Foreskin keratinocyte (primary cell): ENCODE measurements at places on chromosomes 1 and 21. TPM values are rescaled to one million over a fixed set of nuclear protein-coding genes. Genes with fewer than 3 reads are reported as not detected.
A peak's percentile ranks its signal among the peaks of the same experiment; 100 is the strongest.

- DNase-seq = peak; percentile 49
Observed at GRCh38 chr1:37574834-37575480, 18.2 kb downstream of the DNALI1 start.

DNA sequence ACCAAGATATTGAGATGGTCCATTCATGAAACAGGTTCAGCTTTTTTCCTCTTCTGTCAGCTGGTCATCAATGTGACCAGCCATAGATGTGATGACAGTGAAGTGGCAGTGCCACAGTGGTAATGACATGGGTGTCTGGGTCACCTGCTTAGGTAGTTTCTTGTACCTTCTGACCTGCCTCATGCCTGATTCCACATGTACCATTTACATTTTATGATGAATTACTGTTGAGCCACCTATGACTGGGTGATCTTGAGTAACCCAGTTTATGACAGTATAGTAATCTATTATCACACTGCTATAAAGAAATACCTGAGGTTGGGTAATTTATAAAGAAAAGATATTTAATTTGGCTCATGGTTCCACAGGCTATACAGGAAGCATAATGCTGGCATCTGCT, 45.7 kb downstream of the RGSL1 start:
- DNase-seq = no peak

DNA sequence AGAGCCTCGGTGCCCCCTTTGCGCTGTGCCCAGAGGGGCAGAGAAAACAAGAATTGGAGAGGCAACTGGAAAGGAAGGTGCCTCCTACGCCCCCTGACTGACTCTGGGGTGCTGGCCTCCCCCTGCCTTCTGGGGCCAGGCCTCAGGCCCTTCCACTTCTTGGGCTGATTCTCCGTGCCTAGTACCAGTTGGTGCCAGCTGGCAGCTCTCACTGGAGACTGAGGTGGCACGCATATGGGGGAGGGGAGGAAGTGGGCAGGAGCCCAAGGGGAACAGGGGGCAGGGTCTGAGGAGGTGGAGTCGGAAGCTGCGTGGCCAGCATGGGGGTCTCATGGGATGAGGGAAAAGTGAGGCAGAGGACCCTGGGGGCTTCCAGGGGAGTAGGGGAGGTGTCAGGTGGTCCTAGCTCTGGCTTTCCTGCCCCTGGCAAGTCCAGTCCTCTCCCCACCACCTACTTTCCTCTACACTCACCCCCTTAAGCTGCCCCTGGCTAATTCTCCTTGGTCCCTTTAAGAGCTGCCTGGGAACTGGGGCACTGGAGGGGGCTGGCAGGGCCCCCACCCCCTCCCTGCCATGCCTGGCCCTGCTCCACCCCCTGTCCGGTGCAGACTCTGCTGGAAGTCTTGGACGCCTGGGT, 6.5 kb upstream of the SEMA4A start:
- no peak for DNase-seq

GRCh38 chr1:99650773-99651437, 5.0 kb downstream of the PALMD start:
- peak; percentile 82 for DNase-seq

DNA sequence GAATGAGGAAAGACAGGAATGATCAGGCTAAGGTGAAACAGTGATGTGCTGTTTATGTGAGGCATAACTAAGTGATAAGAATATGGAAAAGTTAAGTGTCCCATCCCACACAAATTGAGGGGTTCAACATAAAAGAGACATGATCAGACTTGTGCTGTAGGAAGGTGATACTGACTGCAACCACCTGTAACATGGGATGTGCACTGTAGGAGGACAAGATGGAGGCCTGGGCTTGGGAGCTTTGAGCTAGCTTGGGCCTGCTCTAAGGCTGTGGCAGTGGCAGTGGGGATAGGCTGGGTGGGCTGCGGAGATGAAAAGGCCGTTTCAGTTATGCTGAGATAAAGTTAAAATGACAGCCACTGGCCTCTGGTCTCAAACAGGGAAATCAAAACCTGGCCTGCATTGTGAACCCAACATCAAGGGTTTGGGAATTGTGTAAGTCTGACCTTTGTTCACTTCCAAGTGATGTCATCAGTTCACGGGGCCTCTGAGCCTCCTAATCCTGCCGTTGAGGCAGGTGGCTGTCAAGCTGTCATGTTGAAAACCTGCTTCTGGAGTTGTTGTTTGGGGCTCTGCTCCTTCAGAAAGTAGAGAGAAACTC, 61.2 kb upstream of the TENT5C start:
- no peak for DNase-seq

GRCh38 chr1:36109041-36109679, 15.9 kb downstream of the COL8A2 start:
- DNase-seq = peak; percentile 72

DNA sequence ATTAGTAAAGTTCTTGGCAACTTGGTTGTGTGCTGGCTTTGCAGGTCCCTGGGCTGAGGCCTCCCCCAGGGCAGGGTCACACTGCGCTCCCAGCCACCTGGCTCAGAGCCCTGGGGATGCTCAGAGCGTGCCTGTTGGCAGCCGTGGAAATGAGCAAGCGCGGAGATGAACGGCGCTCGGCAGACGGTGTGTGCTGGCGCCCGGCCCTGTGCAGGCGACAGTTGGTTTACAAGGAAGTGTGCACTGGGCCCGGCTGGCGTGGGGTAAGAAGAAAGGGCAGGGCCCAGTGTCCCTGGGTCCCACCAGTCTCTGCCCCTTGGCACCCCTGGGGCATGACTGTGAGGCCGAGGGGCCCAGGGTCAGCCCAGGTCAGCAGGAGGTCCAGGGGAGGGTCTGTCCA, 25.7 kb upstream of the PEX10 start:
- no peak for DNase-seq

DNA sequence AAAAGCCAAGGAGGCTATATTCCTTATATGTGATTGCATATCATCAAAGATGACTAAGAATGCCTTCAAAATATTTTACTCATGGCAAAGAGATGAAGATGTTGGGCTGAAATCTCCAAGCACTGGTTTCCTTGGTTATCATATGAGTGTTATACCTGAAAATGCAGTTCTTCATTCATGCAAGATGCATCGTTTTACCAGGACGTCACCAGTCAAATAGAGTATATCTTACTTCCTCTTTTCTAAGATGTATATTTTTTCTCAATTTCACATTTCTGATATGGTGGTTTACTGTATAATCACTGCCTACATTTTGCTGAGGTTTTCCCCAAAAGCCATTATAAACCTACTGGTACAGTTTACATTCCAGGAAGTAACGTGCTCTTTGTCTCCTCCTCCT, 1085.7 kb downstream of the NCAM2 start:
- no peak for DNase-seq

DNA sequence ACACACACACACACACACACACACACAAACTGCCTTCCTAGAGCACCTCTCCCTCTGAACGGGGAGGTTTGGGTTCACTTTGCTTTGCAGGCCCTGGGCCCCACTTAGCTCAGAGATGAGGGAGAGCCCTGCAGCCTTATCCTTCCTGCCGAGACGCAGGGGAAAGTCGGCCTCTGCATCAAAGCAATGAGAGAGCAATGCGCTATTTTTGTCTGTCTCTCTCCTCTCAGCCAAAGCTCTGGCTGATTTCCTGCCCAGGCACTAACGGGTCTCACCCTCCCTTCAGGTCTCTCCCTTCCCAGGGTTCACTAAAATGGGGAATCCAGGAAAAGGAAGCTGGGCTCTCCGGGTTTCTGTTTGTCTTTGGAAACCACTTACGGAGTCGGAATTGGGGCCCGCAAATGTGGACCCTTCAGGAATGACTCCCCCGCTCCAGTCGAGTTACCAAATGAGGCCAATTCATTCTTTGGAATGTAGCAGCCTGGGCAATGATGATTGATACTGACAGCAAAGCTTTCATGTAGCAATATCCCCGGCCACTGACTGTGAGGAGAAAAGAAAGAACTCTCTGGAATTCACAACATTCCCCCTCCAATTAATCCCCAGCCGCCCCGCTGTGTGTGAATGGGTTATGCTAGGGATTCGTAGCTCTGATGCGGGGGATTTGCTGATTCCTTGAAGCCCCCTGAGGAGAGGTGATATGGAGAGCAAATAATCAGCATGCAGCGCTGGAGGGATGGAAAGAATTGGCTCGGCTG, 61.5 kb upstream of the WLS start:
- DNase-seq = no peak

GRCh38 chr1:211635597-211636205, 39.7 kb downstream of the NEK2 start:
- DNase-seq = no peak

- peak; percentile 74 for DNase-seq
Observed at GRCh38 chr21:35179990-35180540, 131.0 kb upstream of the RUNX1 start.

DNA sequence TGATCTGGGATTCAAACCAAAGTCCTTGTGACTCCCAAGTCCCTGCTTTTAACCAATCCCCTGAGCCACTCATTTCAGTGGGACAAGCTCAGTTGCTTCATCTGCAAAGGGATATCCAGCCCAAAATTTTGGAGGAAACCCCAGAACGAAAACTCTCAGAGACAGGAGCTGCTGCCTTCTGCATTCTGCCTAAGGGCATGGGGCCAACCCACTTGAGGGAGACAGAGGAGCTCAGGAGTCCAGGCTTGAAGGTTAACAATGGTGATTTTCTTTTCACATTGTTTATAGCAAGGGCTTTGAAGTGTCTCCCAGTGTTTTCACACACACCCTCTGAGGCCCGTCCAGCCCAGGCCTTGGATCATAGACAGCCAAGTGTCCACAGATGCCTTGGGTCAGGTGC, 148.1 kb upstream of the CTTNBP2NL start:
- no peak for DNase-seq

DNA sequence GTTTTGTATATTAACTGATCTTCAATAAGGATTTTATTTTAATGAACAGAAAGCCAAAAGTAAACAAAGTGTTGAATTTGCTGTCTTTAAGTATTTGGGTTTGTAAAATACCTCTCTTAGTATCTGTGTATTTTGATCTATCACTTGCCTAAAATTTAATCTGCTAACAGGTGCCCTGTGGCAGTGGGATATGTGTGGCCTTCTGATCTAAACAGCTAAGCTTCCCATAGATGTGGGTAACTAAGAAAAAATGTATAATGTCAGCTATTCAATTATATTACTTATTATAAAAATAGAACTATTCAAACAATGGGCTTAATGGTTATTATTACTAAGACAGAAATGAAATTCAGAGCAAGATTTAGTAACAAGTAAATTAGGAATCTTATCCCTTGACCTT, 15.2 kb downstream of the LRRC39 start:
- no peak for DNase-seq

- no peak for DNase-seq
Observed at GRCh38 chr1:108010581-108010980, 45.6 kb upstream of the VAV3 start.

GRCh38 chr1:231550448-231550781, 21.9 kb downstream of the TSNAX start:
- DNase-seq = no peak

- no peak for DNase-seq
Observed at GRCh38 chr21:38487901-38488639, 10.2 kb downstream of the ERG start.

DNA sequence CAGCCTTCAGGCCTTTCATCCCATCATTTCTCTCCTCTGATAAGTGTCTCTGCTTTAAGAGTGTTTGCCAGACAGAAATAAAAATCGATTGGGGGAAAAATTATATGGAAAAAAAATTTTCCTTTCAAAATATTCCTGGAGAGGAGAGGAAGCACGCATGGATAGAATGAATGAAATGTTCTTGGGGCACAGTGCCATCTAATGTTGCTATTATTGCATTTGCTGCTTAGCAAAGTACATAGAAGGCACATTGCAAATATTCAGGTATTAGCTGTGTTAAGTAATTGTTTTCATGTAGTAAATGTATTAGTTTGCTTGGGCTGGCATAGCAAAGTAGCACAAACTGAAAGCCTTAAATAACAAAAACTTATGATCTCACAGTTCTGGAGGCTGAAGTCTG, 18.1 kb downstream of the B3GALT5 start:
- no peak for DNase-seq

GRCh38 chr1:186499571-186499970, 38.7 kb upstream of the PDC start:
- no peak for DNase-seq

- DNase-seq = no peak
Observed at GRCh38 chr1:181179987-181180365, 91.5 kb downstream of the IER5 start.

GRCh38 chr1:27097484-27097917, 57.4 kb downstream of the SLC9A1 start:
- peak; percentile 61 for DNase-seq

DNA sequence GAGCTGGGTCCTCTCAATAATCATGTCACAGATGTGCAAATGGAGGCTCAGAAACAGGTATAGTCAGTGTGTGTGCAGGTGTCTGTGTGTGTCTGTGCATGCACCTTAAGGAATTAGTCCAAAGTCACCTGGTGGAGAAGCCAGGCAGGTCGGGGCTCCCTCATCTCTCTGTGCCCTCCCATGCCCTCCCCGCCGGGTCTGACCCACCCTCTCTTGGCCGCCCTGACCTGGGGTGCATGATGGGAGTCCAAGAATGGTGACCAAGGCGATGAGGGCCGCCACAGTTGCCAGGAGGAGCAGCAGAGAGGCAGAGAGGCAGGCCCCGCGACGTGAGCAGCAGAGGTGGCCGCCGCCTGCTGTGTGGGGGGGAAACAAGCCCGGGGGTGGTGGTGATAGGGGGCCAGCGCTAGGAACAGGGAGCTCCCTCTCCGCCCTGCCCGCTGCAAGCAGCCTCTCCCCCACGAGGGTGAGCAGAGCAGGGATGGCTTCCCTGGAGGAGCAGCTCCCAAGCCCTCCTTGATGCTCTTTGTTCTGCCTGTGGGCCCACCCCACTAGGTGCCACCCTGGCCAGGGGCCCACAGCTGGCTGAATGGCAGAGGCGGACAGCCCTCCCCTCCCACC, 3.9 kb downstream of the LDLRAD1 start:
- no peak for DNase-seq

GRCh38 chr1:152806576-152806975, at the start of gene LCE1C:
Gene LCE1C (minus strand): TSS chr1:152806651. CDS start chr1:152805478, 1,173 bp downstream.
- DNase-seq = peak; percentile 54

DNA sequence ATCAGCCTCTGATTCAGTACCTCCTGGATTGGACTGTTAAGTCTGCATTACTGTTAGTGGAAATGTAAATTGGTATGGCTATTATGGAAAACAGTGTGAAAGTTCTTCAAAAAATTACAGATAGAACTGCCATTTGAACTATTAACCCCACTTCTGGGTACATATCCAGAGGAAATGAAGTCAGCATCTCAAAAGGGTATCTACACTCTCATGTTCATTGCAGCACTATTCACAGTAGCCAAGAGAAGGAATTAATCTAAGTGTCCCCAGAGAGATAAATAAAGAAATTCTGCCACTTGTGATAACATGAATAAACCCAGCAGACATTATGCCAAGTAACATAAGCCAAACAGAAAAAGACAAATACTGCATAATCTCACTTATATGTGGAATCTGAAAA, 676.0 kb downstream of the PLA2G4A start:
- DNase-seq = no peak

The LAX1 gene
- 0.07 TPM in 2 replicates for total RNA-seq

The PGBD5 gene
- 0.14 and 0.20 TPM in 2 replicates for total RNA-seq

The HIVEP3 gene
- 0.71 and 0.78 TPM in 2 replicates for total RNA-seq

The NBPF4 gene
- not detected in 2 replicates for total RNA-seq

The NEK2 gene
- total RNA-seq = 24.1 and 31.1 TPM in 2 replicates

The ANKRD13C gene
- total RNA-seq = 15.4 and 16.8 TPM in 2 replicates

The TIAM1 gene
- 13.1 and 14.6 TPM in 2 replicates for total RNA-seq

The IGSF21 gene
- total RNA-seq = not detected in 2 replicates

The ZFYVE9 gene
- 17.9 and 23.5 TPM in 2 replicates for total RNA-seq

The BRINP3 gene
- not detected in 2 replicates for total RNA-seq
